ENCODE measurements at places on chromosomes 7 and 10.

DNA sequence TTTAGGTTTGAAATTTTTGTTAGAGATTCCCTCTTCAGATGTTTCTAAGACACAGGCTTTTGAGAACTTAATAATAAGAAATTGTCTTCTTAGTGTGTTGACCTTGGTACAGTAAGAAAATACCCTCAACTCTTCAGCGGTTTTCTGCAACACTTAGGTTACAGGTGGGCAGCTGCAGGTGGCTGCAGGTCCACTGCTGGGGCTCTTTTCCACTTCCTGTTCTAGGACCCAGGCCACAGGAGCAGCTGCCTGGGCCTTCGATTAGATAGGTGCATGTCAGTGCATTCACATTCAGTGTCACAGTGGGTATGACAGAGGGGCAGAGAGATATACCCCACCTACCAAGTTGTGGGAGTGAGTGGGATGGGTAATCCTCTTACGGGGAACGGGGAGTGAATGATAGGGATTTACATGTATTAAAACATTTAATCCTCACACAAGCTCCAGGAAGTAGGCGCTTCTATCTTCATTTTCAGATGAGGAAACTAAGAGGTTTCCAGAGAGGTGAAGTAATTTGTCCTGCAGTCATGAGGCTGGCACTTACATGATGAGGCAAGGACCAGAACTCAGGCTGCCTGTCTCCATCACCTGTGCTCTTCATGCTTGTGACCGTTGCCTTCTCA lies 20.2 kb upstream of the SUV39H2 start:
- DNase-seq: no peak

GRCh38 chr7:83085299-83085698 lies 77.4 kb downstream of the PCLO start:
- no peak for DNase-seq

GRCh38 chr10:6037422-6037821 lies 24.7 kb downstream of the IL2RA start:
- DNase-seq: no peak

GRCh38 chr10:55348534-55348933 lies 547.5 kb upstream of the PCDH15 start:
- DNase-seq: no peak

GRCh38 chr10:124271676-124272075 lies 147.0 kb downstream of the OAT start:
- DNase-seq: no peak

GRCh38 chr10:118669020-118669791 lies 73.8 kb upstream of the PRLHR start:
- no peak for DNase-seq

- DNase-seq: no peak
Observed at GRCh38 chr10:29323367-29323766, 34.5 kb downstream of the LYZL1 start.

GRCh38 chr10:112409755-112410154 lies 35.8 kb downstream of the ACSL5 start:
- no peak for DNase-seq

GRCh38 chr7:27240015-27240731 lies 2.4 kb upstream of the EVX1 start:
- DNase-seq: no peak

- no peak for DNase-seq
Observed at GRCh38 chr10:35004651-35005050, 85.5 kb downstream of the CUL2 start.

DNA sequence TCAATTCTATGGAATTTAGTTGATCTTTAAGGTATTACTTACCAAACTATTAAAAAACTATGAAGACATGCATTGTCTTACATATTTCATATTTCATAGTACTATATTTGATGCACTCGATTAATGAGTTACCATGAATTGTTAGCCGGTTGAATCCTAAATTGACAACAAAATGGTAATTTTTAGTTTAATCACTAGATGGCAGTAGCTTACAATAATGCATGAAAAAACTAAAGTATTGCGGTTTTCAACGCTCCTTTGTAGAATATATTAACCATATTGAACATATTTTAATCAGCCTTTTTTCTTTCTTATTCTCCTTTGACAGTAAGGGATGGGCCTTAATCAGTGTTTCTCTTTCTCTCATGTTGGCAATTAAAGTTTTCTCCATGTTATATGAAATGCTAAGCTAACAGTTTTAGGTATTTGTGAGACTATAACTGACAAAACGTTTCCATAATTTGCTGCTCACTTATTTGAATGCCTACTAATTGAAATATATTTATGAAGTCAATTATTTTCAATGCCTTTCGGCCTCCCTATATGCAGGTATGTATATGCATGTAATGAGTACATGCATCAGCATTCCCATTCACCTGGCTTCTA lies 48.5 kb upstream of the ARL4A start:
- no peak for DNase-seq

- DNase-seq: no peak
Observed at GRCh38 chr10:23293145-23293724, 51.4 kb downstream of the C10orf67 start.

- no peak for DNase-seq
Observed at GRCh38 chr7:122260336-122260735, 44.2 kb downstream of the FEZF1 start.

DNA sequence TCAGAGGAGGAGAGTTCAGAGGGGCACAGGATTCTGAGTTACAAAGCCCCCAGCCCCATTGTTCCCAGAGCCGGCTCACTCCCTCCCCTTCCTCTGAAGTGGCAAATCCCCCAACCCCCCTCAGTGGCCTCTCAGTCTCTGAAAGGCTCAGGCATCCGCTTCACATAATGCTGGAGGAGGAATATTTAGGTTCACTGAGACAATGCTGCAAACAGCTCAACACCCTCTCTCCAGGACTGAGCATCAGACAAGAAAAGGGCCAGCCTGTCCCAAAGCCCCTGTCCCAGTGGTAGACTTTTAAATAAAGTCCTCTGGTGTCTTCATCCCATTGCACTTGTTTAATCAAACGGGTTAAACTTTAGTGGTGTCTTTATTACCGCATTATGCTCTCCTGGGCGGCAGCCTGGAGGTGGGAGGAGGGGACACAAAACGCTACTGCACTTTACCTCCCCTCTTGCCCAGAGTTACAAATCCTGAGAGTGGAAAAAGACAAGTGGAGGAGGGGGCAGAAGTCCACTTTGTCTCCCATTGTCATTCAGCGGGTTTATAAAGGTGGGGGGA lies 257.9 kb downstream of the FGFR2 start:
- no peak for DNase-seq

DNA sequence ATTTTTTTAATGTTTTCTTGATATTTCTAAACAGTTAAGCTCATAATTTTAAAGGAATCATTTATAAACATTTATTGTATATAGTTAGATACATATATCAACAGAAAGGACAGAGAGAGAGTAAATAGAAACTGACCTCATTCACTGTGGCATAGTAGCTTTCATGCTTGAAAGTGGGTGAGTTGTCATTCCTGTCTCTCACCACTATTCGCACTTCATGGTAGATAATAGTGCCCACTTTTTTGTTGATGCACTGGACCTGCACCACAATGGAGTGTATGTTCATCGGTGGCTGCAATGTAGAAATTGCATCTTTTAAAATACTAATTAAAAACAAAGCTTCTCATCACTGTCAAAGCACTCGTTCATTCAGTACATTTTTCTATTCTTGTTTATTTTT lies 432.0 kb downstream of the PCDH15 start:
- no peak for DNase-seq

DNA sequence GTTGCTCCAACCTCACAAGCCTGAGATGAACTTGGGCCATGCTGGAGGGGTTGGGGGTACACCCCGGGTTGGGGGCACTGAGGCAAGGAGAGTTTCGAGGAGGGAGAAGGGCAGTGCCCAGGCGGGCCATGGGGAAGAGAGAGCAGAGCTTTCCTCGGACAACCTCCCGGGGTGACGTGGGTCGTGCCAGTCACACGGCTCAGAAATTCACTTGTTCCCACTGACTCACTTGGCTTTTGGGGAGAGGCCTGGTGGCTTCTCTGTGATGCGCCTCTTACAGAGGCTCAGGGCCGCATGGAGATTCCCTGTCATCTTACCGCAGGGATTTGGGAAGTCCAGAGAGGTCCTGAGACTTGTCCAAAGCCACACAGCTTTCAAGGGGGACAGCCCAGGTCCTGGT lies 2.9 kb downstream of the LAT2 start:
- DNase-seq: no peak

GRCh38 chr10:95397747-95398146 lies 106.9 kb upstream of the PDLIM1 start:
- DNase-seq: no peak

GRCh38 chr7:3300221-3300650 lies 816 bp upstream of the SDK1 start:
- DNase-seq: no peak

DNA sequence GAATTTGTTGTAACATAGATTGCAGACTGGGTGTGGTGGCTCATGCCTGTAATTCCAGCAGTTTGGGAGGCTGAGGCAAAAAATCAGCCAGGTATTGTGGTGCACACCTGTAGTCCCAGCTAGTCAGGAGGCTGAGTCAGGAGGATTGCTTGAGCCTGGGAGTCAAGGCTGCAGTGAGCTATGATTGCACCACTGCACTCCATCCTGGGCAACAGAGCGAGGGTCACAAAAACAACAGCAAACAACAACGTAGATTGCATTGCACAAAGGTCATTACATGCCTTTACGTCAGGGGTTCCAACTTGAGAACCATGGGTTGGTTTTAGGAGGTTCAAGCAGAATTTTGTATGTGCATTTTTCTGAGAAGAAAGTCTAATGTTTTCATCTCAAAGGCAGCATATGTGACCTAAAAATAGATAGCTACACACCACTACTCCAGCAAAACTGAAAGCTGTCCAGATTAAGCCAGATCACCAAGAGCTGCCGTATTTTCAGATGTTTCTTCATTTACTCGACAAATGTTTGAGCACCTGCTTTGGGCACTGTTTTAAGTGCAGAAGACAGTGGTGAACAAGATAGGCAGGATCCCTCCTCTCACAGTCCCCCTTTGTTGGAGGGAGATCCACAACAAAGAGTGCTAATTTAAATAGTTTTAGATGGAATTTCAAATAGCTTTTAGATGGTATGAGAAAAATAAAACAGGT lies 28.3 kb upstream of the CYP26C1 start:
- no peak for DNase-seq

DNA sequence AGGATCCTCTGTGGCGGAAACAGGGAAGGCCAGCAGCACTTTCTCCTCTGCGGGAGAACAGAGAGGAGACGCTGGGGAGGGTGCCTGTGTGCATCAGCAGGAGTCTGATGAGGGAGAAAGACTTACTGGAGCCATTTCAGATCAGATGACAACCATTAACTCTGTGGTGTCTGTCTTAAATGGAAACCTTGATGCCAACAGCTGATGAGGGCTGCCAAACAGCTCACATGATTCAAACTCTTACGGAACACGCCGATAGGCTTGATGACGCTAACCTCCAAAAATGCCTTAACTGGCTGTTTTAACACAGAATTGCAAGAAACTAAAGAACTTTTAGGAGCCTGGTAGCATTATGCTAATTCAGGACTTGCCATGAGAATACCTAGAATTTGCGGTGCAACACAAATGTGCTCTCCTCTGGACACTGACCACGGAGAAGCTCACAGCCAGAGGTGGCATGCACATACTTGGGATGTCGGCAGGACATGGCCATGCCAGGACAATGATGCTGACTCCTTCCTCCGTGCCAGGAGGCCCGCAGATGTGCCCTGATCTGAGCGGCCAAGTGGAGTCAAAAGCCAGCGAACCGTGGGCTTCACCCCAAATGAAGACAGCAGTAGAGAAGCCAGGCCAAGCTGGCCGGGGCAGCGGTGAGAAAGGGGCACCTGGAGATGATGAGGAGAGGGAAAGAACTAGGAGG lies 154.9 kb downstream of the ZMYND11 start:
- DNase-seq: no peak

DNA sequence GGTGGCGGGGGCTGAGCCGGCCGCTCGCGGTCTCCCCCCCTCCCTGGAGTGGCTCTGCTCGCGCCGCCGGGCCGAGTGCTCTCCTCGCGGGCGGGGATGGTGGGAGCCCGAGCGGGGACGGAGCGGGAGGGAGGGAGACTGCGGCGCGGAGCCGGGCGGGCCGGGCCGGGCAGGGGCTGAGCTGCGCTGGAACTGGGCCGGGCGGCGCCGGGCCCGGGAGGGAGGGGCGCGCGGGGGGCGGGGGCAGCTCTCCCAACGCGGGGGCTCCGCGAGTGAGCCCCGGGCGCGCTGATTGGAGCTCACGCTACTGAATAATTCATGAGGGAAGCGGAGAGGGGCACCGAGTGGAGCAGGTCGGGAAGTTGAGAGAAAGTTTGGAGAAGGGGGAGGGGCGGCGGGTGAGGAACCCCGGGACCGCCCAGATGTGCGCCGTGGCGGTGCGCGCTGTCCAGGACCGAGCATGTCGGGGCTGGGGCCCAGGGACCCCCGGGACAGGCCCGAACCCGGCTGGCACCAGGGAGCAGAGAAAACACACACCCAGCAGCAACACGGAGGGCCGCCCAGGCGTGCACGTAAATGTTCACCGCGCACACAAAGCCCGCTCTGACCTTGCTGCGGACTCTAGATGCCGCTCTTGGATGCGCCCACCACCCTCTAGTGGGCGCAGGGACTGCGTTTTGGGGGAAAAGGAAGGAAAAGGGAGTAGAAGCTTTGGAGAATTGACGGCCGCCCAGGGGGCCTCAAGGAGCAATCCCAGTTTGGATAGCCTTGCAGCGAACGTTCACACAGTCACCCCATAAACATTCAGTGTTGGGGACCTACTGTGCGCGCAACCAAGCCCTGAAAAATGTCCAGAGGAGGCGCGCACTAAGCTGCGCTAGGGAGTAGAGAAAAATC lies at the start of gene EPHB4:
Gene EPHB4 (minus strand): TSS at position 194 of the 897 bp plus-strand sequence. CDS start 493 bp downstream, outside the sequence.
- no peak for DNase-seq

DNA sequence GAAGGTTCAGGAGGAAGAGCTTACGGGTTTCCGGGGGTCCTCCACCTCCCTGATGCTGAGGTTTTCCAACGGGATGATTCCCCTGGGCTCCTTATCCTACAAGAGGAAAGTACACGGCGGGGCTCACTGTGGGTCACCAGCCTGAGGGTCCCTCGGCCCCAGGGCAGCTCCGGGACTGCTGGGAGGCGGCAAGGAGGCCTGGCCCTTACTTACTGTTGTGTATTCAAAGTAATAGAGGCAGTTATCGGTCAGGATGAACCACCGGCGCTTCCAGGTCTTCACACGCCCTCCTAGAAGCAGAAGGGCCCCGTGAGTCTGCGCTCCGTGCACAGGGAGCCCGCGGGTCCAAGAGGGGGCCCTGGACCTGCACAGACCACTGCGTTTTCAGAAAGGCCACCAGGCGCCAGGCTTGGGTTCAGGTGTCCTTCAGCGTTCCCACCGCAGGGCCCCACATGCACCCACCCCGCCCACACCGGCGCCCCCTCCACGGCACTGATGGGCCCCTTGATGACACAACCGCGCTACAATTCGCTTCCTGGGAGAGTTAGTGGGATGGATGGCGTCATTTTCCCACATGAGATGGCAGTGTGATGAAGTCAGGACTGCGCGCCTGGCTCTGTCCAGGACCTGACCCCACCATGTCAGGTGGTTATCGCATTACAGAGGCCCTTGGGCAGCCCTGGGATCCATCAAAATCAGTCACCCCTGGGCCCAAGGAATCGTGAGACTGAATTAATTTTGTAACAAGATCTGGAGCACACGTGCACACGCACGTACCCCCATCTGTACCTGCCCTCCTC lies 106.7 kb downstream of the CYTH3 start:
- no peak for DNase-seq

Data from NCI-H2107 (cell line).